A375 (cell line): ENCODE measurements at places on chromosomes 11 and 22. TPM values are rescaled to one million over a fixed set of nuclear protein-coding genes. Genes with fewer than 3 reads are reported as not detected.

Gene IFTAP
- total RNA-seq: 13.0 and 25.8 TPM in 2 replicates

Gene SNX32
- 0.13 TPM in 1 of 2 replicates, not detected in the other for total RNA-seq

Gene TECTA
- 0.32 and 0.49 TPM in 2 replicates for total RNA-seq

Gene GVQW3
- total RNA-seq: 4.4 and 4.6 TPM in 2 replicates

Gene MAPK8IP2
- 0.03 and 0.04 TPM in 2 replicates for total RNA-seq

Gene INSC
- total RNA-seq: not detected in 2 replicates

Gene TMEM25
- 1.8 and 4.7 TPM in 2 replicates for total RNA-seq

Gene RIMBP3C
- 0.03 TPM in 1 of 2 replicates, not detected in the other for total RNA-seq

Gene GGTLC3
- not detected in 2 replicates for total RNA-seq

Gene ST3GAL4
- total RNA-seq: 307 and 354 TPM in 2 replicates

Gene ANKK1
- total RNA-seq: 0.26 and 0.27 TPM in 2 replicates

Gene ARVCF
- total RNA-seq: 2.2 and 2.4 TPM in 2 replicates

Gene SCGB1C1
- total RNA-seq: not detected in 2 replicates

Gene HEPN1
- total RNA-seq: not detected in 2 replicates

Gene NEFH
- total RNA-seq: not detected in 2 replicates

Gene DYNC2H1
- 46.4 and 60.9 TPM in 2 replicates for total RNA-seq

Gene ASCL3
- not detected in 2 replicates for total RNA-seq

Gene MMP7
- total RNA-seq: not detected in 2 replicates

Gene SCGB1D2
- not detected in 2 replicates for total RNA-seq

Gene FXYD6
- 2.5 and 4.3 TPM in 2 replicates for total RNA-seq

Gene BBOX1
- not detected in 2 replicates for total RNA-seq

Gene TYR
- not detected in 2 replicates for total RNA-seq

Gene MYEOV
- total RNA-seq: 18.6 and 24.8 TPM in 2 replicates

Gene NR1H3
- total RNA-seq: 27.0 and 32.1 TPM in 2 replicates

Gene KCNE3
- total RNA-seq: 0.04 and 0.08 TPM in 2 replicates

Gene APOA4
- not detected in 2 replicates for total RNA-seq

Gene TRPM5
- not detected in 2 replicates for total RNA-seq

Gene MRGPRE
- not detected in 2 replicates for total RNA-seq

Gene C11orf87
- not detected in 2 replicates for total RNA-seq
